Esophagus squamous epithelium (tissue), 5 donors: ENCODE measurements at places on chromosomes 3 and 15.

DNA sequence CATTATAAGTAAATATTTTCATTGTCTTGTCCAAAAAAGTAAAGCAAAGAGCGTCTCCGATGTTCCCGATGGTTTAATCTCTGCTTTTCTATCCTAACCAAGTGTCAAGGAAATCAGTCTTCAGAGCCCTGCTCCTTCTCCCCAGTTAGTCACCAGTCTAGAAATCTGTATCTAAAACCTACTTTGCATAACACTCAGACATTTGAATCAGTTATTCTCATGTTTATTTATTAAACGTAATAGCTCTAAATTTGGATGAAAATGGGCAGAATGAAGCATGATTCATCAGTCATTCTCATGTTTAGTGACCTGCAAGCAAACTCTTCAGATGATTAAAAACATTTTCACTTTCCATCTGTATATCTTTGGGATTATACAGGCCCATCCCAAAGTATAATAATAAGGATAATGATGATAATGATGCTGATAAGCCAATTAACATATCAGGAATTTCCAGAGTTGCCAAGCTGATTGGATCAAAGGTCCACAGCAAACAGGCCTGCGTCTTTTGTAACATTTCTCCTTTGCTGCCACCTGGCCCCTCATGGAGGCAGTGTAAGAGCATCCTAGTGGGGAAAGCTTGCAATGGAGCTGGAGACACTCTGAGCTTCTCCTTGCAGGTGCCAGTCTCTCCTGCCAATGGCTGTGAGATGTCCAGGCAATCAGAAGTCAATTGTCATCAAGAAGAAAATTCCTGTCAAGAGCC lies 273.9 kb downstream of the IGSF11 start:
- no peak for DNase-seq

GRCh38 chr15:83830381-83830780 lies 176.5 kb downstream of the ADAMTSL3 start:
- DNase-seq = no peak

GRCh38 chr3:42130329-42131070 lies 39.3 kb downstream of the TRAK1 start:
- DNase-seq = no peak

DNA sequence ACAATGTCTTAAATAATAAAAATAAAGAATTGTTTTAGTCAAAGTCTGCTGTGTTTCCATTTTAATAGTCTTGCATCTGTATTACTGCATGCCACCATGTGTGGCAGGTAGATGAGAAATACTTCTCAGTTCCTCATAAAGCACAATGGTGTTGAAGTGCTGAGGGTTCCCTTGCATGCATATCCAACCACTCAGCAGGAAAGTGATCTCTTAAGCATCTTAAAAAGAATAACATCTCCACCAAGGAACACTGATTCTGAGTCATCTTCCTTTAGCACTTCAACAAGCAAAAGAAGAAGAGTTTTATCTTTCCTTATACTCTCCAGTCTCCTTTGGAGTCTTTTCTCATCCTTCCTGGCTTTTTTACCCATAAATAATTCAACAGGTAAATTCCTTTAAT lies 602.0 kb downstream of the TBL1XR1 start:
- no peak for DNase-seq

DNA sequence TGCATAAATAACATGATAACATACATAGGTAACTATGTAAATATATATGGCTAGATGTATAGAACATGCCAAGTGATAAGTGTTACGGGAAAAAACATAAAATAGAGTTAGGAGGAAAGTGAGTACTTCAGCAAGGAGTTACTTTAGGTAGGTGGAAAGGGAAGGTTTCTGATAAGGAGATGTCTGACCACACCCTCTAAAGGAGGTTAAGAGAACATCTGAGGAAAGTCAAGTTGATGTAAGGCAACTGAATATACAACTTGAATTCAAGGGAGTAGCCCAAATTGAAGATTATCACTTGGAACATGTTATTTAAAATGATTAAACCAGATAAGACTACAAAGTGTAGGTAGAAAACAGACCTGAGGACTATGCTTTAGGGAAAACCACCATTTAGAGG lies 13.8 kb downstream of the PIERCE2 start:
- no peak for DNase-seq

DNA sequence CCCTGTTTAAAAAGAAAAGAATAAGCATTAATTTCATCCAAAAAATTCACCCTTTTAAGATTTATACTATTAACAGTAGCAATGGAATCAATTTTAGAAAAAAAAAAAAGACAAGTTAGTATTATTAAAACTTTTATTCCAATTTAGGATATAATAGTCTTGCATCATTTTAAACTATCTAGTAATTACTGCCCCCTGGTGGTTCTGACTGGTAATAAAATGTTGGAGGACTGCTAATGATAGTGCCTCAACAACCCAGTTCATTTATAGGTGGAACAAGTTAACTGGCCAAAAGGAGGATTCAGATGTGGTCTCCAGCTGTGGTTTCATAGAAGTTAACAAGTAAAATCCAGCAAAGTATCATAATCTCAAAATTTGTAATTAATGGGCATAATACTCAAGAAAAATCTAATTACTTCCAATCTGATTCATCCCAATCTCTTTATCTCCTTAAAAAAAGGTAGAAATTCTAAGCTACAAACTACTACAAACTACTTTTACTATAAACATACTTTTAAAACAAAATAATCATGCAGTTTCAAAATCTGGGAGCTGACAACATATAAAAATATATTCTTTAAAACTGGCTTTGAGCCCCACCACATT lies 30.7 kb upstream of the WDR49 start:
- DNase-seq = no peak

DNA sequence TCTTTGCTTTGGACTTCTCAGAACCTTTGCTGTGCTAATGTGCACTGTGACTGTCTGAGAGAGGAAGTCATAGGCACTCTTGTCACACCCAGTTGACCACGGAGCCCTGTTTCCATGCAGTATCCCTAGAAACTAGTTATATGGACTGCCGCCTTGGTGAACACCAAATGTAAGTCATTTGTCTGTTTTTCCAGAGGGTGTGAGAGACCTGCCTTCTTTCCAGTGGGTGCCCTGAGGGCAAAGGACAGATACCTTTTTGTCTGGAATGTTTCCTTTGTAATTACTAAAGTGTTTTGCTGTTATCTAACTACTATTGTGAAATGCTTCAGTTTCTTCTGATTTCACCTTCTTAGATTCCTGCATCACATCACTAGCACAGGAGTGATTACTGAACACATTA lies 91.8 kb downstream of the LARS2 start:
- no peak for DNase-seq

DNA sequence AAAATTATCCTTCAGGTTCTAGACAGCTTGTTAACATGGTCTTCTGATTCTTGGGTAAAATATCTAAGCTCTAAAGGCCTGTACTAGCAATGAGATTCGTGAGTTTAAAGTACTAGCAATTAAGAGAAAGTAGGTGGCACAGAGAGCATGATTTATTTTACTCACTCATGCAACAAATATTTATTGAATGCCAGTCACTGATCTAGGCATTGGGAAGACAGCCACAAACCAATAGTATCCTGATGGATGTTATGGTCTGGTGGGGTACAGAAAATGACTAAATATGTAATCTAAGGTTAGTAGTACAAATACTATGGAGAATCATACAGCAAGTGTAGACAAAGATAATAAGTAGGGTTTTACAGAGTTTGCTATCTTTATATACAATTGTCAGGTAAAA lies 751.3 kb downstream of the ZNF385D start:
- no peak for DNase-seq

DNA sequence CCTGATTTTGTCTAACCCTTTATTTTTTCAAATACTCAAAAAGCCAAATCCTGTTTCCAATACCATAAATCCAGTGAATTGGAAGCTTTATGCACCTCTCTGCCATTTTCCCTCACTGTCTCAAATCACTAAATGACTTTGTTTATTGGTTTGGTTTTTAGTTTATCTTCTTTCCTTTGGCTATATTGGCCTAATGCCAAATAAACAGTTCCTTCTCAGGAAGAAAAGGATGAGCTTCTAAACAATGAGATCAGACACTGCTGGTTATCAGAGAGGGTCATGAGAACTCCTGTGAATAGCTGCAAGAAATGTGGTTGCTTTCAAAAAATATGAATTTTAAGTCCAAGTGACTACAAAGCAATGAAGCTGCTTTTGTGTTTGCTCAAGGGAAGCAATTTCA lies 359.9 kb downstream of the MECOM start:
- DNase-seq = no peak

GRCh38 chr3:191366675-191367074 lies 36.3 kb upstream of the UTS2B start:
- DNase-seq = no peak

GRCh38 chr3:17639765-17640164 lies 102.7 kb downstream of the TBC1D5 start:
- DNase-seq = no peak

GRCh38 chr3:153552887-153553604 lies 391.0 kb downstream of the RAP2B start:
- DNase-seq = no peak

GRCh38 chr3:58833491-58833890 lies 166.9 kb upstream of the FAM3D start:
- DNase-seq = no peak

GRCh38 chr15:89790661-89791060 lies 14.5 kb downstream of the MESP2 start:
- no peak for DNase-seq

DNA sequence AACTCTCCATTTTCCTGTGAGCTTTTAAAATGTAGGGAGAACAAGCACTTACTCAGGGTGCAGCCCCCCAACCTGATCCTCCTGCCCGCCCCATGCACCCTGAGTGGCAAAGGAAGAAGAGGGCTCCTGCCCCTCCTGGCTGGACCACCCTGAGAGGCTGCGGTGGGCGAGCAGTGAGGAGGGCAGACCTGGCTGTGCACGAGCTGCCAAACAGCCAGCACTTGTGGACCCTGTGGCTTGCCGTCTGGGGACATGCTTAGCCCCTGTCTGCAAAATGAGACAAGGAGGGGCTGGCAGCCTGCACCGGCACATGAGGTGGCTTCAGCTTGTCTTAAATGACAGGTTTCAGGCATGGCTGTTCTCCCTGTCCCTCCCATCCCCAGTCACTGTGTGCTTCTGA lies 18.6 kb downstream of the ATP10A start:
- DNase-seq = no peak

DNA sequence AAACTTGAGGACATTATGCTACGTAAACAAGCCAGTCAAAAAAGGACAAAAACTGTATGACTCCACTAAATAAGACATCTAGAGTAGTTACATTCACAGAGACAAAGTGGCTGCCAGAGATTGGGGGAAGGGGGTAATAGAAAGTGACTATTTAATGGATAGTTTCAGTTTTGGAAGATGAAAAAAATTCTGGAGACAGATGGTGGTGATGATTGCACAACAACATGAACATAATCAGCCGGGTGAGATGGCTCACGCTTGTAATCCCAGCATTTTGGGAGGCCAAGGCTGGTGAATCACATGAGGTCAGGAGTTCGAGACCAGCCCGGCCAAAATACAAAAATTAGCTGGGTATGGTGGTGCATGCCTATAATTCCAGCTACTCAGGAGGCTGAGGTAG lies 40.6 kb downstream of the DPP8 start:
- DNase-seq = no peak

DNA sequence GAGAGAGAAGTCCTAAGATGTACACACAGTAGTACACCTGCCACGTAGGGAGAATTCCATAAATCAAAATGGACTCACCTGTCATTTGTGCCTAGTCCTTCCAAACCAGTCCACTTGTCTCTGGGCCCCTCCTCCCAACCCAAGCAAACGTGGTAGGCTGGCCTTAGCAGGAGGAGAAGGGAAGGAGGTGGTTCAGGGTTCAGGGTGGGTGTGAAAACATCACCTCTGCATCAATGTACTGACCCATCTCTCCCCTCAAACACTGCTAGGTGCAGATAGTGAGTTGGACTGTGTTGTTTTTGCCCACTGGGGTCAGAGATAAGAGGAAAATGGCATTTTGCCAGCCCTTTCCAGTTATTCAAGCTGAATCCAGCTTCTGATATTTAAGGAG lies 99.3 kb downstream of the MME start:
- DNase-seq = no peak

DNA sequence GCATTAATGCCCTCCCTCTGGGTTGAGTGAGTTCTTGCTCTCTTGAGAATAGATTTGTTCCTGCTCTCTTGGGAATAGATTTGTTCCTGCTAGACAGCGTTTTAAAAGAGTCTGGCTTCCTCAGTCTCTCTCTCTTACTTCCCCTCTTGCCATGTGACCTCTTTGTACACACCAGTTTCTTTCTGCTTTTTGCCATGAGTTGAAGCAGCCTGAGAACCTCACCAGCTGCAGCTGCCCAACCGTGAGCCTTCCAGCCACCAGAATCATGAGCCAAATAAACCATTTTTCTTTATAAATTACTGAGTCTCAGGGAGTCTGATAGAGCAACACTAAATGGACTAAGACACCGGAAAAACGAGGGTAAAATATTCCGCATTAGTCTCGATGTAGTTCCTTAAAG lies 253.6 kb downstream of the CNTN6 start:
- no peak for DNase-seq

DNA sequence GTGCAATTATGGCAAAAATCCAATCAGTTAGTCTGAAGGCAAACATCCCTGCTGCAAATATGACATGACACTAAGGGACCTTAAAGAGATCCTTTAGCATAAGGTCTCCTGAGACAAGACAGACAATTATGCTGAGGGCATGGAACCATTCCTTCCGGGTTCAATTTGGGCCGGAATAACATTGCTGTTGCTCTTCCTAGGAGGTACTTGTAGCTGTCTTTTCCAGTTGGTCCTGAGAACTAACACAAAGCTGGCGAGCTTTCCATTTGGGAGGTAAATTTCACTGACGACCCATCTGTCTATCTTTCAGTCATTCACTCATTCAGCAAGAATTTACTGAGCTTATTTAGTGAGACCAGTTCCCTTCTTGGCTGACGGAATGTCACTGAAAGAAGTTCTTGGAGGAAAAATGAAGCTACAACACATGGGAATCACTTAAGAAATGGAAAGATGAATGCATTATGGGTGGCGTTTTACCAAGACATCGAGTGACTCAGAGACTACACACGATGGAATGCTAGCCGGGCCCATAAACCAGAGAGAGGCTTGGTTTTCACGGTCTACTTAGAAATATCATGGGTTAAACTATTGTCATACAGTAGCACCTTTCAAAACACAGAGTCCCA lies 215.5 kb downstream of the PDZRN3 start:
- no peak for DNase-seq

GRCh38 chr15:27244047-27244446 lies 273.1 kb downstream of the GABRG3 start:
- no peak for DNase-seq

GRCh38 chr3:32045091-32045915 lies 61.1 kb upstream of the GPD1L start:
- DNase-seq = no peak

DNA sequence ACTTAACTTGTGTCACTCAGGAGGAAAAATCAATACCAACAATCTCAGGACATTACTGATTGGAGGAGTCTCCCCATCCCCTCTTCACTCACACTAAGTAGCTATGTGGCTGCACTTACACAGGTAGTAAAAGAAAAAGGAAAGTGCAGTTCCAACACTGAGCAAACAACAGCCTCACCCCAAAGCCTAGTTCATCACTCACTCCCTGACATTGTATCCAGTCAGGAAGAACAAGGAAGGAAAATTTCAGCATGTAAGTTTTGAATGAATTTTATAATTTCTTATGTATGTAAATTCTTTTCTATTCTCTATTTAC lies 273.4 kb downstream of the IGSF11 start:
- DNase-seq = no peak
